Gastroesophageal sphincter (tissue), 4 donors: ENCODE measurements at places on chromosomes 1 and 21.
A peak's percentile ranks its signal among the peaks of the same experiment; 100 is the strongest.

DNA sequence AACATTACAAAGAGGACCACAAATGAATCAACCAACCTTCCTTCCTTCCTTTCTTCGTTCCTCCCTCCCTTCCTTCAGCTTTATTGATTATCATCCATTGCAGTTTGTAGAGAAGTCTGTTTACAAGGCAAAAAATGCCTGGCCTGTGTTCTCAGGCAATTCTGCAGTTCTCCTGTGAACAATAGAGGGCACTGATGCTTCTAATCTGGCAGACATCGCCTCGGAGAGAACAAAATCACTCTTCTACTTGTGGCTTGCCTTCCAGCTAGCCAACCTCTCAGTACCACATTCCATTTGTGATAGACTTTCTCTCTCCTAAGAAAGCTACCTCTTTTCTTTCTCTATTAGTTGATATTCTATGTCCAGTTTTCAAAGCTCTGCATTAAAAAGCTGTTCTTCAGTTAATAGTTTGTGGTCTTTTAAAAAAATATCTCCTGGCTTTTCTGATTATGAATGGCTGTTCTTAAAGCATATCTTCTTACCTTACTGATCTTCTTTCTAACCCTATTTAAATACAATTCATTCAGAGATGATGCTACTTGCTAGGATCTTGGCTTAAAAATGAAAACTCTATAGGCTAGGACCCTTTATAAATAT, 26.9 kb upstream of the ESRRG start:
- ATAC-seq, result peak; percentile 53
- H3K27ac ChIP-seq, result no peak overlapping the region
- H3K4me3 ChIP-seq, result no peak overlapping the region
- H3K4me1 ChIP-seq, result no peaks in the 10 kb centered on the region
- H3K27me3 ChIP-seq, result no peaks in the 10 kb centered on the region

DNA sequence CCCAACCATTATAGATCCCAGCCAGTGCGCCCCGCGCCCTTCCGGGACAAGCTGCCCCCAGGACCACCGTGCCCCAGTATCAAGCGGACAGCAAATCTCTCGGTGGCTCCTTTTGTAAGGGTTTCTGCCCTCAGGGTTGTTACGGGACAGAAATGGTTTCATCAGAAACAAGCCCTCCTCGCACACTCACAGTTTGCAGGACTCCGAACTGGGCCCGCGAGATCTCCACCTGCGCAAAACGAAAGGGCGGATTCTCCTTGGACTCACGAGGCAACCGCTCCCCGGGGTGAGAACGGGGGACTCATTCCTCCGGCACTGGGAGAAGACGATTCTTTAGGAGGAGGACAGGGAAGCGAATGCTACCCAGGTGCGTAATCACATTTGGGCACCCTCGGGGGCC, 51.1 kb upstream of the H6PD start:
- peaks cover 22% of the 10 kb centered on the region for H3K27me3 ChIP-seq
- H3K27ac ChIP-seq, result no peak overlapping the region
- no peak for ATAC-seq
- no peaks in the 10 kb centered on the region for H3K36me3 ChIP-seq

GRCh38 chr1:199774433-199775089, 252.9 kb upstream of the NR5A2 start:
- H3K36me3 ChIP-seq, result no peaks in the 10 kb centered on the region
- no peaks in the 10 kb centered on the region for H3K27me3 ChIP-seq
- no peaks in the 10 kb centered on the region for H3K4me1 ChIP-seq
- no peak overlapping the region for H3K4me3 ChIP-seq
- no peak for ATAC-seq

GRCh38 chr1:166368030-166368429, 201.2 kb upstream of the FAM78B start:
- no peaks in the 10 kb centered on the region for H3K4me1 ChIP-seq
- ATAC-seq, result no peak
- H3K4me3 ChIP-seq, result no peak overlapping the region
- H3K36me3 ChIP-seq, result no peaks in the 10 kb centered on the region

- no peaks in the 10 kb centered on the region for H3K27me3 ChIP-seq
- no peaks in the 10 kb centered on the region for H3K4me1 ChIP-seq
- no peak for ATAC-seq
- H3K27ac ChIP-seq, result no peak overlapping the region
Measured at GRCh38 chr1:147214842-147215539, 10.1 kb downstream of the FMO5 start.

DNA sequence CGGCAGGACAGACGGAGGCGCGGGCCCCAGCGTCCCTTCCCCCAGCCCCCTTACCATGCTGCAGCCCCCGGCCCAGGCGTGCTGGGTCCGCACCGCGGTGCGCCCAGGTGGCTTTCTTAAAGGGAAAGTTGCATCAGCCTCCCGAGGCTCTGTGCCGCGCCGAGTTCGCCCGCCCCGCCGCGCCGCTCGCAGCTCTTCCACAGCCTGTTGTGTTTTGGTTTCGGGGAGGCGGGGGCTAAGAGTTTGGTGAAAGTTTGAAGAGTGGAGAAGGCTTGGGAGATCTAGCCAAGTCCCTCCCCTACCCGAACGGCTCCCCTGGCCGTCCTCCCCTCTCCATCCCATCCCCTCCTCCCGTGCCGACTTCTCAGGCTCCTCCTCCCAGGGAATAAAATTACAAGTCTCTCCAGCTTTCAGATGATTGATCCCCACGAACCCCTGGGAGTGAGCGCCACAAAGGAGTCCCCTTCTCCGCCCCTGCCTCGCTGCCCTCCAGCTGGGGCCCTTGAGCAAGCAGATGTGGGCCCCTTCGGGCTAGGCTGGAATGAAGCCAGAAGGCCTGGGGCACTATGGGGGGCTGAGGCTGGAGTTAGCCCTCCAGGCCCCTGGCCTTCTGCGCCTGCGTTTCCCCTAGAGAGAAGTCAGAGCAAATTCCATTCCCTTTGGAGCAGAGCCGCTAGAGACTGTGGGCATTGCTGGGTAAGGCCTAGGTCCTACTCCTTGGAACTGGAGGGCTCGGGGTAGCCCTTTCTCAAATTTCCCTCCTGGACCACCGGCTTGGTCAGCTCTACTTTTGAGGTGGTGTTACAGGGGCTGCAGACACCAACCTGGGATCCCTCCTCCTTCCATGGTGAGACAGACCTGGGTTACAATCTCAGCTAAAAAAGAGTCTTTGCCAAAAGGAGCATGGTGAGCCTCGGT, at the start of gene SLC6A9:
TSS of gene SLC6A9 (minus strand) at position 211 of the 918 bp plus-strand sequence. CDS start 7,185 bp downstream, outside the sequence.
- peak within 1 kb of the TSS; percentile 34 for H3K27ac ChIP-seq
- no peaks in the 10 kb centered on the region for H3K36me3 ChIP-seq
- H3K4me1 ChIP-seq, result peaks cover 4% of the 10 kb centered on the region
- H3K4me3 ChIP-seq, result peak within 1 kb of the TSS; percentile 57
- ATAC-seq, result peak; percentile 37
- no peaks in the 10 kb centered on the region for H3K27me3 ChIP-seq

GRCh38 chr1:246828818-246829217, 102.9 kb downstream of the AHCTF1 start:
- H3K27me3 ChIP-seq, result peaks cover 3% of the 10 kb centered on the region
- no peak for ATAC-seq
- H3K4me3 ChIP-seq, result no peak overlapping the region
- H3K27ac ChIP-seq, result no peak overlapping the region

GRCh38 chr1:47991673-47992072, 5.5 kb downstream of the TRABD2B start:
- no peak for ATAC-seq
- H3K4me3 ChIP-seq, result no peak overlapping the region
- no peak overlapping the region for H3K27ac ChIP-seq
- H3K36me3 ChIP-seq, result no peaks in the 10 kb centered on the region

GRCh38 chr21:27329255-27329851, 362.5 kb upstream of the ADAMTS5 start:
- no peak overlapping the region for H3K27ac ChIP-seq
- H3K36me3 ChIP-seq, result no peaks in the 10 kb centered on the region
